Activated naive CD8-positive, alpha-beta T cell treated with anti-CD3 and anti-CD28 coated beads, Interleukin-2, amount 50 U/mL, for 16 hours (primary cell): ENCODE measurements at places on chromosomes 7 and 10.

GRCh38 chr7:141949451-141949850 lies 2.7 kb upstream of the CLEC5A start:
- no peak for DNase-seq

DNA sequence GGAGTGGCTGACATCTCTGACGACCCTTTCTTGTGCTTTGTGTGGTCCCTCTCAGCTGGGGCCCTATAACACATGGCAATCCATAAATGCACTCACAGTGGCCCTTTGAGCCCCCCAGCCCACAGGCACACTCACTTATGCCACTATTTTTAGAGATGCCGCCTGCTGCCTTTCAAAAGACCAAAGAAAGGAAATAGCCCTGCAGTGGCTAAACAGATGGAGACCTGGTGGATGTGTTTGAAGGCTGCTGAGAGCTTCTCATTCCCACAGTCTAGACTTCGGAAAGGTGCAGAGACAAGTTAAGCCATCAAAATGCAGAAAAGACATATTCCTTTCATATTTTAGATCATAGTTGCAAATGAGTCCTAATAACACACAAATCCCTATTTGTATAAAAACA lies 42.0 kb upstream of the PDZD8 start:
- no peak for DNase-seq

DNA sequence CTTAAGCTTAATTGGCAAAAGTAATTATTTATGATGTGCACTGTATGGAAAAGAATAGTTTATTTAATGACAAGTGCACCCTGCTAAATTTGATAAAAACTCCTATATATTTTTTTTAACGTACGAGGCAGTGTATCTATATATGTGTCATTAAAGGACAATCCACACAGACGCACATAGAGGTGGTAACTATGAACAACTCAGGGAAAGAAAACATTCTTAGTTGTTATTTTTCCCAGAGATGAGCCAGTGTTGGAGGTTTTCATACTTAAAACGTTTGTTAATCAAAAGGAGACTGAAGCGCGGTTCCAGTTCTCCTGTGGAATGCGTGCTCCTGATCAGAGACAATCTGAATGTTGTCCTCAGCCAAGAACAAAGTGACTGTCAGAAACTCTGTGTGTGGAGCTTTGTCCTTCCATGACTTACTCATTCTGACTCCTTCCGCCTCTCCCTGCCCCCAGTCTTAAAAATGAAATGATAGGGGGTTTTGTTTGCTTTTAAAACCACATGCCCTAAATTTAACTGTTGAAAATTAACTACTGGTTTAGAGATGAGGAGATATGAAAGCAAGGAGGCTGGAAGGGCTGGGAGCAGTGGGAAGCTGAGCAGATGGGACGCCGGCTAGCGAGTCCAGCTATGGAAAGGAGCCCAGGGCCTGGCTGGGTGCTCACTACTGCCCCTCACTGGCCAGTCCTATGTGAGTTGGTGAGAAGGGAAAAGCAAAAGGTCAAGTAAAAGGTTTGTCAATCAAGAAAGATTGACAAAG lies 99.6 kb downstream of the SVIL start:
- DNase-seq: no peak

DNA sequence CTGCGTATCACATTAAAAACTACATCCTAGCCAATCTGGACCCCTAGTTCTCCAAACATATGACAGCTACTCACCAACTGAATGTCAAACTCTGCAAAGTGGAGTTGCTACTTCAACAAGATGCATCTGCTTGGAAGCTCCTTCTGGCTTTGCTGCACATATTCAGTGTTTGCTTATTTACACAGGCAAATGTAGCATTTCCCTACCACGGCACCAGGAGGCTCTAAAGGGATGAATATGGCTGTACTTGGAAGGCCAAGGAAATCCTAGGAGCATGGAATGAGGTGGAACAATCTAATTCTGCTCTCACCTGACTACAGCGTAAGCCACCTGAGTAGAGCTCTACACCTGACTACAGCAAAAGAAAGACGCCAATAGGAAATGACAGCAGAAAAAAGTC lies 39.7 kb downstream of the MTPAP start:
- no peak for DNase-seq

DNA sequence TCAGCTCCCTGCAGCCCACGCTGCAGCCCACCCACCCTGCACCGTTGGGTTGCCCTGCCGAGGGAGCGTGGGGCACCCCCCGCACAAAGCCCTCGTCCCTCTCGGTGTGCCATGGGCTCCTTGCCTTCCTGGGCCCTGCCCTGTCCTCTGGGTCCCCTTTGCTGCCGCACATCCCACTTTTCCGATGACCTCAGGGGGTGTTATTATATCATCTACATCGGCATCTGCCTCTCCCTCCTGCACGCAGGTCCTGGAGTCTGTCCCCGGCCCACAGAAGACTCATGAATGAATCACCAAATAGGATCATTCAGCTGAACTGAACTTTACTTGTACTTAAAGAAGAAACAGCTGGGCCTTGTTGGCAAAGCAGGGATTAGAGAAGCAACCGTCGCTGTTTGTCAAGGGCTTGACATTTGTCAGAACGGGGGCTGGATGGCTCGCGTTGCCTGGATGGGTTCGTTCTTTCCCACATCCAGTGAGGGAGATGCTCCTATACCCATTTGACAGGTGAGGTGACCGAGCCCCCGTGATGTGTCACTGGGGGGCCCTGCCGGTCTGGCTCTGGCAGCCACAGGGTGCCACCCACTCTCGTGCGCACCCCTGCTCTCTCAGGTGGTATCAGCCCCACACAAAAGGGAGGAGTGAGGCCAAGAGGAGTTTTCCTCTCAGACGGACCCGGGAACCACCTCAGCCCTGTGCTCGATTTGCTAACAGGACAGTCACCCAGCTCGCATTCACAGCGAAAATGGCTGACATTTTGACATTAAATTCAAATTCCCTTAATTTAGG lies 58.6 kb upstream of the EBF3 start:
- no peak for DNase-seq

DNA sequence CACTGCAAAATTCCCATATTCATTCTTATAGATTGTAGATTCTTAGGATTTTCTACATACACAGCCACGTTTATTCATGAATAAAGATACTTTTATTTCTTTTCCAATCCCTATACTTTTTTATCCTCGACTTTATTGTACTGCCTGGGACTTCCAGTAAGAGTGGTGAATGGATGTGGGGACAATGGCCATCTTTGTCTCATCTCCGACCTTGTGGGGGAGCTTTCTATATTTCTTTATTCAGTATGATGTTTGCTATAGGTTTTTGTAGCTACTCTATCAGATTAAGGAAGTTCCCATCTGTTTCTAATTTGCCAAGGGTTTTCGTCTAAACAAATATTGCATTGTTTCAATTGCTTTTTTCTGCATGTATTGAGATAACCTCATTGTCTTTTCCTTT lies 184.3 kb downstream of the FOXP2 start:
- no peak for DNase-seq

GRCh38 chr7:22485189-22485588 lies 14.8 kb downstream of the STEAP1B start:
- no peak for DNase-seq

GRCh38 chr7:42770114-42770513 lies 141.8 kb downstream of the C7orf25 start:
- DNase-seq: no peak

DNA sequence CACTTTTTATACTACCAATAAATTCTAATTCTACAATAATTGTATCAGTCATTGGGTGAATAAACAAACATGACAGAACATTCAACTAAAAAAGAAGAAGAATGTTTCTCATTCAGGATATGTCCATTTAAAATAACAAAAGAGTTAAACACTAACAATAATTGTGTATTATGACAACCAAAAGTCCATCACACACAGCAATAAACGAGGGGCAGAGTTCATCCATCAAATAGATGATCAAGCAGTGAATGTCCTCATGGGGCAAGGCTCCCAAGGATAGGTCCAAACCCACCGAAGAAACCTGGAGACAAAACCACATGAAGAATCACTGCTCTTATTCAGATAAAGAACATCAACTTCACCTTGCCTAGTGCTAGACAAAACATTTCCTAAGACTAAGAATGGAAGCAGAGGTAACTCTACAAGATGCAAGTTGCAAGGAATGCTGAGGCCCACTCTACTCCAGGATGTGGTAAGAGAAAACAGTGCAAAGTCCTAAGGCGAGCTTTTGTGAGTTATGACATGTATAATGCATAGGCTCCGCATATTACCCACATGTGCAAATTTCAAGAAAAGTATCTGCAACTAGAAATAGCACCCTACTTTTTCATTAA lies 115.1 kb downstream of the PARD3 start:
- DNase-seq: no peak

GRCh38 chr10:71343392-71343773 lies 24.3 kb downstream of the SLC29A3 start:
- DNase-seq: no peak

DNA sequence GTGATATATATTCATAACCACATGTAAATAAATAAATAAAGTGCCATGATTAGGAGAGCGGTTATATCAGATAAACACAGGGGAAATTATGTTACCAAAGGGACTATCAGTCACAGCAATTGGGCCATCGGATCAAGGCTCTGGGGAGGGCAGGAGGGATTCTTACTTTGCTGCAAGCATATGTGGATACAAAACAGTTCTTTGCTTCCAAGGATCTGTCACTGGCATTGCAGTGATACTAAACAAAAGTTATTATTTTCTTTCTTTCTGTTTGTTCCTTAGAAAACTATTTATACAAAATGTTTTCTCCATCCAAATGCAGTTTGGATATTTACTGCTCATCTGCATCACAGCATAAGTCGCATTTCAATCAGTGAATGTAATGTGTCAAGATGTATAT lies 188.4 kb upstream of the MGMT start:
- no peak for DNase-seq

- DNase-seq: no peak
Measured at GRCh38 chr7:106999023-106999422, 45.5 kb upstream of the PRKAR2B start.

DNA sequence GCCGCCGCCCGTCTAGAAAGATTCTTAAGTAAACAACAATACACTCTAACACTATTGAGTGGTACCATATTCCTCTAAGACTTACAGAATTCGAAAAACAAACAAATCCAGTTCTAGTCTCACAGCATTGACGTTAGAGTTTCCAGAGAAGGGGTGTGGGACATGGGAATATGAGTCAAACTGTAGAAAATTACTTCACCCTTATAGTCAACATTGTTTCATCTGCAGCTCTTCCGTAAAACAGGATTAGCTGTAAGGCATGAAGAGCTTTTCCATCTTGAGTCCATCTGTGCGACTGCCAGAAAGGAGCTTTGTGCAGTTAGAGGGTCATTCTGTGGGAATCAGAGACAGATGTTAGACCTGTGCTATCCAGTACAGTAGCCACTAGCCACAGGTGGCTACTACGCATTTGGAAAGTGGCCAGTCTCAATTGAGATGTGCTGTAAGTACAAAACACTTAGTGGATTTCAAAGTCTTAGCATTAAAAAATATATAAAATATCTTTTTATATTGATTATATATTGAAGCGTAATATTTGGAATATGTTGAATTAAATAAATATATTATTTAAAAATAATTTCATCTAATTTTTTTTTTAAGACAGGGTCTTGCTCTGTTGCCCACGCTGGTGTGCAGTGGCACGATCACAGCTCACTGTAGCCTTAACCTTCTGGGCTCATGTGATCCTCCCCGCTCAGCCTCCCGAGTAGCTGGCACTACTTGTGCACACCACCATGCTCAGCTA lies 79.8 kb upstream of the MPP7 start:
- DNase-seq: no peak

DNA sequence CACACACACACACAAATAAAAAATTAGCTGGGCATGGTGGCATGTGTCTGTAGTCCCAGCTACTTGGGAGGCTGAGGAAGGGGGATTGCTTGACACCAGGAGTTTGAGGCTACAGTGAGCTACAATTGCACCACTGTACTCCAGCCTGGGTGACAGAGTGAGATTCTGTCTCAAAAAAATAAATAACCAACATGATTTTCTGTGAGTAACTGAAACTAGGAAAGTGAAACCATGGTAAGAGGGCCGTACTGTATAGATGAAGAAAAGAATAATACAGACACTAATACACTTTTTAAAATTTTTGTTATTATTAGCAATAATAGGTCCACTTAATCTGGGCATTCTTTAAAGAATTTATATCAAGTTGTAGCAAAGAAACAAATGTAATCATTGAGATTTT lies 170.9 kb downstream of the HGF start:
- DNase-seq: no peak

DNA sequence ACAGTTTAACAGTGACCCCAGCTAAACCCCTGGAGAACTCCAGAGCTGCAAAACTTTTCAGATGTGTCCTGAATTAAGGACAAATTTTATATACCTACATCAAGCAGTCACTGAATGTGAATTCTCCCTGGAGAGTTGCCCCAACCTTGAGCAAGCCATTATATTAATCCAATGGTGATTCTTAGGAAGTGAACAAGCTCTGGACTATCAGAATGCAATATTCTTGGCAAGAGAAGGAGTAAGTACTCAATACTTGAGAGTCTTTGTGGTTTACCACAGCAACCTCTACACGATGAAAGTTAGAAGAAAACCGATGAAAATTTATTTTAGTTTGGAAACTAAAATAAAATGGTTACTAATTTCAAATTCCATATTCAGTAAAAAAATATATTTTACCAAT lies 19.3 kb upstream of the ZNF365 start:
- no peak for DNase-seq

- DNase-seq: no peak
Measured at GRCh38 chr7:39621784-39622411, 1.5 kb upstream of the RALA start.
